AG04450 (cell line): ENCODE measurements at places on chromosomes 3 and 15.
A peak's percentile ranks its signal among the peaks of the same experiment; 100 is the strongest.

DNA sequence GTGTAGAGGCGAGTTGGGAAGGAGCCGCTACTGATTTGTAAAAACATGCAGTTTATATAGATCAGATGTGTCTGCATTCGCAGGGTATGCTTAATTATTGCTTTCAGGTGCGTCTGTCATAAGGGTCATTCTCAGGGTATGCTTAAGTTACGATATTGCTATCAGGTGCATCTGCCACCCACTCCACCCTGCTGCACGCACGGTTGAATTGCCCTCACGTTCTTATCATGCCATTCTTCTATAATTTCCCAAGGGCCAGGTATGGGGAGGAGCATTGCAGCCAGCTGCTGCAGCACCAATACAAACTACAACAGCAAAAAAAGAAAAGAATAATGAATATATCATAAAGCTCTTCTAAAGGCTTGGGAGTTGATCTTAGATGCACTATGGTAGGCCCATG lies 230.0 kb downstream of the KBTBD8 start:
- no peak for DNase-seq

- DNase-seq, result peak; percentile 3
Measured at GRCh38 chr3:72517921-72518424, 330.3 kb downstream of the SHQ1 start.

GRCh38 chr3:108590460-108590859 lies 938 bp downstream of the DZIP3 start:
- DNase-seq, result no peak

DNA sequence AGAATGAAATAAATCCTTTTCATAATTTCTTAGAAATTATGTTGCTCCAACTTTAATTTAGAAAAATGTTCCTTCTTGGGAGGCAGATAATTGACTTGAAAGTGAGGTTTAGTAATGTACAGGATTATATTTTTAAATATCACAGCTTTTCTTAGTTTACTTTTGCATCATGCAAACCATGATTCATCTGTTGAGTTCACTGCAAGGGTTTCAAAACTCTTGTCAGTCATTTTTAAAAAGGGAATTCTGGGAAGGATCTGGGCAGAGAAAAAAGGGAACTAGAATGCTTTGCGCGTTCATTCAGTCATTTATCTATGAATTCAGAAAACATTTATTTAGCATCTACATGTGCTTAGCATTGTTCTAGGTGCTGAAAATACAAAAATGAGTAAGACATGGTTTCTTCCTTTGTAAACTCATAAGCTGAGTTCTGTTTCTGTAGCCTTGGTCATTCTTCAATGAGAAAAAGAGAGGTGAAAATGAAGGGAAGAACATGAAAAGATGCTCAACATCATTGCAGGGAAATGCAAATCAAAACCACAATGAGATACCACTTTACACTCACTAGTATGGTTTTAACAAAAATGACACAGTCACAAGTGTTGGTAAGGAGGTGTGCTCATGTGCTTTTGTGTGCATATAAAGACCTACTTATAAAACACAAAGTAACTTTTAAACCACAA lies 209.1 kb downstream of the NR1D2 start:
- DNase-seq, result no peak

GRCh38 chr15:52006702-52007340 lies 12.2 kb upstream of the MAPK6 start:
- no peak for DNase-seq

GRCh38 chr3:30199096-30199759 lies 407.2 kb upstream of the TGFBR2 start:
- DNase-seq, result no peak
